ENCODE measurements at places on chromosomes 4 and X.

- DNase-seq: no peak
Observed at GRCh38 chrX:427812-428725, 41.4 kb upstream of the PPP2R3B start.

DNA sequence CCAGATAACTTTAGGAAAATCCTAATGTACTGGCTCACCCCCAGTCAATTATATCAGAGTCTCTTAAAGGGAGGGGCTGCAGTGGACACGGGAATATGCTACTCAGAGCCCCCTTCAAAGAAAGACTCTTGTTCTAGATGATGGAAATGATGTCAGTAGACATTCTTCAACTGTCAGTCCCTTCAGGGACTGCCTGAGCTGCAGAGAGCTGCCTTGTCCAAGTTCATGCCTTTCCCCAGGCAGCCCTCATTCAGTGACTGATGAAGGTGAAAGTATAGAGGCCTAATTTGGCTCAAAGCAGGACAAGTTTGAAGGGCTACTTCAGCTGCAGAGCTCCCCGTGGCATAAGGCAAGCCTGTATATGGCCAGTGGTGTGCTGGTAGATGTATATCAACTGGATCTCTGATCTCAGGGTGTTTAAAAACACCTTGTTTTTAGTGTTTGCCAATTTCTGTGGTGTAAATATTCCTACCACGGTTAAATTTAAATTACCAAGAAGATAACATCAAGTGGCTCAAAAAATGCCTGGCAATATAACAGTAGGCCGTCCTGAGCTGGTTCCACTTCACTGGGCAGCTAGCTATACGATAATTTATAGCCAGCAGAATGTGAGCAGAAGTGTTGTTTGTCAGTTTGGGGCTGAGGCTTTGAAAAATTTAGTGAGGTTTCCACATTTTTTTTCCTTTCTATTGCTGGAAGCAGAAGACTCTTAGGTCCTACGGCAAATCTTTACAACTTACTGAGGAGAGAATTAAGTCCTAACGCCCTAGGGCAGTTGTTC, 748.8 kb upstream of the FTHL17 start:
- no peak for DNase-seq

GRCh38 chr4:38489924-38490639, 173.9 kb upstream of the KLF3 start:
- no peak for DNase-seq

GRCh38 chr4:122739174-122739573, 6.7 kb downstream of the BBS12 start:
- DNase-seq: no peak

DNA sequence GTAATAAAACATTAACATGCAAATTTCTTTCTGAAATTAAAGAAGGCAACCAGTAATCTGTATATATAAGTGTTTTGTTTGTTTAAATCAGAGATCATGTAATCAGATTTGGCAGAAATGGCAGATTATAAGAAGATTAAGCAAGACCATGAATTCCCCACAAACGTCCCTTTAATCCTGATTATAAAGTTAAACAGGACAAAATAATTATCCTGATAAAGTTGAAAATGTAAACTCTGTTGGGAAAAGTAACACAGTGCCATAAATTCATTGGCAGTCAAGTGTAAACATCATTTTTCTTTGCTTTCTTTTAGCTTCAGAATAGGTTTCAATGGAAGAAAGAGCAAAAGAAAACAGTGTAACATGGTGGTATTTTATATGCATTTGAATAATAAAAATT, 256.3 kb downstream of the KCNIP4 start:
- DNase-seq: no peak

- no peak for DNase-seq
Observed at GRCh38 chrX:53211391-53211978, 13.5 kb downstream of the KDM5C start.

DNA sequence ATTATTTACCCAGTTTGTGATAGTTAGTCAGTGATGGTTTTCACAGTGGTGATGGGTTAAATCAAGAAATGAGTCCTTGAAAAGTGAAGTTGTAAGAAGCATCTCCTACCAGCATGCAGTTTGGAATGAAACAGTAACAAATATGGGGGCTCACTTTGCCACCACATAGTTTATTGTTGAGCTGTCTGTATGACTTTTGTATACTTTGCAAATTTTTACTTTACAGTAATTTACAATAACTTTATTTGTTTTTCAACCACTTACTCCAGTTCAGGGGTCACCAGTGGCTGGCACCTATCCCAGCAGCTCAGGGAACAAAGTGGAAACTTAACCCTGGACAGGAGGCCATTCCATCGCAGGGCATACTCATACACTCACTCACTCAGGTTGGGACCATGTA, 64.5 kb upstream of the ANKRD50 start:
- DNase-seq: no peak

GRCh38 chr4:114615435-114615834, 16.8 kb downstream of the UGT8 start:
- DNase-seq: no peak

- no peak for DNase-seq
Observed at GRCh38 chr4:121510341-121510874, 129.6 kb upstream of the QRFPR start.

DNA sequence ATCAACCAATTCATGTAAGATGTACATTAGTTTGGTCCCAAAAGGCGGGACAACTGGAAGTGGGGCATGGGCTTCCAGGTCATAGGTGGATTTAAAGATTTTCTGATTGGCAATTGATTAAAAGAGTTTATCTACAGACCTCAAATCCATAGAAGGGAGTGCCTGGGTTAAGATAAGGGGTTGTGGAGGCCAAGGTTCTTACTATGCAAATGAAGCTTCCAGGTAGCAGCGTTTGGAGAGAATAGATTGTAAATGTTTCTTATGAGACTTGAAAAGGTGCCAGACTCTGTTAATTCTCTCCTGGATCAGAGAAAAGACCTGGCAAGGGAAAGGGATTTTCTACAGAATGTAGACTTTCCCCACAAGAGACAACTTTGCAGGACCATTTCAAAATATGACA, 2.4 kb downstream of the MGST2 start:
- DNase-seq: no peak

- no peak for DNase-seq
Observed at GRCh38 chrX:14851526-14851925, 21.3 kb downstream of the FANCB start.

DNA sequence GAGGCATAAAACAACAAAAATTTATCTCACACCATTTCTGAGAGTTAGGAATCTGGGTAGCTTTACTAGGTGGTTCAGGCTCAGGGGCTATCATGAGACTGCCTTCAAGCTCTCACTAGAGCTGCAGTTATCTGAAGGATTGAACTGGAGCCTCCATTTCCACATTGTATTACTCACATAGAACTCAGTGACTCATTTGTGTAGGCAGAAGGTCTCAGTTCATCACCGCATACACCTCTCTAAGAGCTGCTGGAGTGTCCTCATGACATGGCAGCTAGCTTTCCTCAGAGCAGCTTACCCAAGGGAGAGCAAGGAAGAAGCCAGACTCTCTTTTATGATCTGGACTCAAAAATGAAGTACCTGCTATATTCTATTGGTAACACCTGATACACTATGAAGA, 389.2 kb downstream of the IQCM start:
- no peak for DNase-seq

- DNase-seq: no peak
Observed at GRCh38 chr4:81290813-81291212, 75.8 kb upstream of the PRKG2 start.

DNA sequence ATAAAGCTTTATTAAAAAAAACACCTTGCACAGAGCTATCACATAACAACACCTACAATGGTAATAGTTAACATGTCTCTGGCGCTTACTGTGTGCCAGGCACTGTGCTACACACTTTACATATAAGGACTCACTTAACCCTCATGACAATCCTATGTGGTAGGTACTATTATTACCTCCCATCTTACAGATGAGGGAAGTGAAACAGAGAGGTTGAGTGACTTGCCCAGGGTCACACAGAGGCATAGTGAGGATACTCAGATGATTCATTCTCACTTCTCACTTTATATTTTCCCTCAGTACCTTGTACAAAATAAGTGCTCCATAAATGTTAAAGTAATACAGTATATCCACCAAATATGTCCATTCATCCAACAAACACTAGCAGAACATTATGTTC, 43.4 kb upstream of the IQSEC2 start:
- no peak for DNase-seq

GRCh38 chrX:130688360-130688759, 214.6 kb downstream of the ENOX2 start:
- no peak for DNase-seq

DNA sequence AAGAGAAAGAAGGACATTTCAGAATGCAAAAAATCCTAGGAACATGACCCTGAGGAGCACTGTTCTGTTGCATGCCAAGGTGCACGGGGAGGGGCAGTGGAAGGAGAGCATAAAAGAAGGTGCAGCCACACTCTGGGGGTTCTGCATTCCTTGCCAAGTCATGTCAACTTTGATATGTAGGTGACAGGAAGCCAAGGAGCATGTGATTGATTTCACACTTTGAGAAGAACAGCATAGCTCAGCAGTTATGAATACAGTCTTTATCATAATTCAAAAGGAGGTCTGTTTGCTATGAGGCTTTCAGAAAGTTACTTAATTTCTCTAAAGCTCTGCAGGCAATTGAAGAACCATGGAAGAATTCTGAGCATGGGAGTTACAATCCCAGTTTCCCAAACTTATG, 50.6 kb downstream of the SCFD2 start:
- DNase-seq: no peak

DNA sequence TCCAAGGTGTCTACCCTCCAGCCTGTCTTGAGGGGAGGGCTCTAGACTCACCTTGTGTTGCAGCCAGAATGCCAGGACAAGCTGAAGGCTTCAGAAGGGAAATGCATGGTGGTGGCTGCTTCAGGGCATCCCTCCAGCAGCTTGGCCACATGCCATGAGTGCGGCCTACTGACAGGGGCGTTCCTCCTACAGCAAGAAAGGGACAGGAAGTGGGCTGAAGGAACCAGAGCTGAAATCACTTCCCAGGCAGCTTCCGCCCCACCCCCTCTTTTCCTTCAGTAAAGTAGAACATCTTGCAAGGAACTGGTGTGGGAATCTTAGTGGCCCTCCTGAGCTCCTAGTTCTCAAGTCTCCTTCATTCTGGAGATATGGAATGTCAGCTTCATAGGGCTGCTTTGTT, 167.5 kb upstream of the DGKK start:
- DNase-seq: no peak

- no peak for DNase-seq
Observed at GRCh38 chr4:38894322-38894982, 26.8 kb downstream of the FAM114A1 start.

DNA sequence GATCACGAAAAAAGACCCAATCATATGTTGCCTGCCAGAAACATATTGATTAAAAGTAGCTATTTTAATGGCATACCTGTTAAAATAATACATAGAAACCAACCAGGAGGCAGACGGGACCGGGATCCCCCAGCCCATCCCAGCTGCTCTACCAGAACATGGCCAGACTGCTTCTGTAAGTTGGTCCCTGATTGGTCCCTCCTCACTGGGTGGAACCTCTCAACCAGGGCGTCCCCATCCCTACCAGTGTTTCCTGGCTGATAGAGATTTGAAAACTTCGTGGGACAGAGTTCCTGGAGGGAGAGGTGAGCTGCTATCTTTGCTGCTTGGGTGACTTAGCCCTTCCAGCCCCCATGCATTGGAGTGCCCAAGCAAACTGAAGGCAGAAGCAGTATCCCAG, 256.2 kb downstream of the TRAM1L1 start:
- DNase-seq: no peak

DNA sequence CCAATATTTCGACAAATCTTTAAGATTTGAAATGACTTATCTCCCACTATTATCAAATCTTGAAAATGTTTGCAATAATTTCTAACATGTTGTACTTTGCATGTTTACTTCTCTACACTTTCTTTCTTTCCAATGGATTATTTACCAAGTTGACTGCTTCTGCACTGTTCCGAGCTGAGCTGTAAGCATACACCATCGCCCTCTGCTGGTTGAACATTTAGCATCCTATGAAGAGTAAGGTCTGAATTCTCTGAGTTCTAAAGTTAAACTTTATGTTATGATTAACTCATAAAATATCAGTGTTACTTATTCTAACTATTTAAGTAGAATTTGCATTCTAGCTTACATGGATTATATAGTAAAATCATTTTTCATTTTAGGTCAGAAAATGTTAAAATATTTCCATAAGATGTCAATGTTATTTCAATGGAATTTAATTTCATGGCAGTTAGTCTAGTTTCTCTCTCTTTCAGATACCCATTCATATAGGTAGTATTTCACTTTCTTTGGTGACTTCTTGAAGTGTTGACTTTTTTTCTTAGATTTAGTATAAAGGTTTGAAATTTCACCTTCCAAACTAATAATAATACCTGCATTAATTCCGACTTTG, 137.4 kb downstream of the DKK2 start:
- no peak for DNase-seq

DNA sequence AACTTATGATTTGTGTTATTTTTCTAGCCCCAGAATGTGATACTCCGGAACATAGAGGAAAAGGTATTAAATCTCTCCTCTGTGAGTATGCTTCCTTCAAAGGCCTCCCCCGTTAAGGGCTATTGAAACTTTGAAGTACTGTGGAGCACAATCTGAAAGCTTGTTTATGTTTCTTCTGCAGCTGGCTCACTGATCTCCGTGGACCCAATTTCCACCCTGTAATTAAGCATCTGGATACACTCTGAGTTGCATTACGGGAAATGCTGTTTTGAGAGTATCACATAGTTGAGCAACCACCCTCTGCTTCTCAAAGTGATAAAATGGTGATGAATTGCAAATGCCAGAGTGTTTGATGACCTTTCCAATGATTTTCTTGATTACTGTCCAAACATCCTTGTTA, 296.8 kb upstream of the PABPC5 start:
- no peak for DNase-seq

DNA sequence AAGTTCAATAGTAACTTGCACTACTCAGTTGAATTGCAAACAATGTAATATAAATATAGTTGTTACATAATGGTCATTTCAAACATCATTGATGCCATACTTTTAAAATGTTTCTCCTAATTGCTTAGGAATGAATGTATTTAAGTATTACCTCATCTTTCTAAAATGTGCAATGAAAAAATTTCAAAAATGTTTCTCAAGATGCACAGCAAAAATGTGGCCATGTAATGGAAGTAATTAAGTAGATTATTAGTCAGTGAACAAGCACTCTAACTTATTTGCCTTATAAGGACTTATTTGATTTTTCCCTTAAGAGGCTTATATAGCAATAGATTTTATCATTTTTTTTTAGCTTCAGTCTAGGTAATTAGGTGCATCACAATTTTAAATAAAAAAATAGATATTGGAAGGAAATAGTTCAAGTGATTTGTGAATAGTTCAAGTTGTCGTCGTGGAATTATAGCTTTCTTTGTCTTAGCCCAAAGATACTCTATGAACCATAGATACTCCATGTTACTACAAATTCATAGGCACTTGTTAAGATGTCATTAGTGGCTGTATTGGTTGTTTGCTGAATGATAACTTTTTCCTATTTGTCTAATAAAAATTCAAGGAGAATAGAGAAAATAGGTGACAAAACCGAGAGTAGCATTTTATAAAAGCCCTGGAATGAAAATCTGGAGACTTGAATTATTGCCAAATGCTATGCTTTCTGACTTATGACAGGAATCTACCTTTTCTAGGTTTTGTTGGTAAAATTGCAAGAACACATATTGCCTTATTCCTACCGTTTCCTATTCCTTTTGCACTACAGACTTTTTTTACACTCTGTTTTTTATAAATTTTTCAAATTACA, 118.5 kb downstream of the TLL1 start:
- no peak for DNase-seq

Data from activated gamma-delta T cell (primary cell).